ENCODE measurements at places on chromosomes 7 and 10. TPM values are rescaled to one million over a fixed set of nuclear protein-coding genes. Genes with fewer than 3 reads are reported as not detected.

The TRPV5 gene
- 0.10 TPM for total RNA-seq

The LRRD1 gene
- total RNA-seq = 0.30 TPM

The ANTXRL gene
- not detected for total RNA-seq

The CYP26A1 gene
- not detected for total RNA-seq

The RARRES2 gene
- 78.2 TPM for total RNA-seq

The SEMA3D gene
- 72.6 TPM for total RNA-seq

Measured in skin of body (tissue), 3 donors.